NCI-H2081 (cell line): ENCODE measurements at places on chromosomes 2 and 18.

GRCh38 chr2:240460253-240460711 is 24.8 kb downstream of the GPC1 start:
- no peak for DNase-seq

DNA sequence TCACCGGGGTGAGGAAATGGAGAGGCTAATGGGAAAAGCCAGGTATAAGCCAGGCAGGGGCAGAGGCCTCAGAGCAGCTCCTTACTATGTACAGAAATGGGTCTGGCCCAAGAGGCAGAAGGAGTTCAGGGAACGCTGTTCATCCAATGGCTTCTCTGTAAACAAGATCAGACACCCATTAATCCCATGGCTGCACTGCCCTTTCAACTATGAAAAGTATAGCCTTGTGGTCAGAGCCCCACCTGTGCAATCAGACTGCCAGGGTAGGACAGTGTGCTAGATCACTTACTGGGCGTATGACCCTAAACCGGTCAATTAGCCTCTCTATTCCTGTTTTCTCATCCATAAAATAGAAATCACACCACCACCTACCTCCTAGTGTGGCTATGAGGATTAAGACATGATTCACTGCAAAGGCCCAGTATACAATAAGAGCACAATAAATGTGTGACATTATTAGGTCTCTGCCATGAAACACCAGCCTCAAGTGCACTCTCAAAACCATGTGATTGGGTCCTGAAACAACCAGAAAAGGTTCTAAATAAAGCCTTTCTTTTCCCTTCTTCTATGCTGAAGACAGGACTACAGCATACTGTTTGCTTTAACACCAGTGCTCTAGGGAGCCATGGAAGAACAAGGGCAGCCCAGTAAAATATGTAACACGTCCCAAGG is 4.4 kb downstream of the ANKRD44 start:
- no peak for DNase-seq

GRCh38 chr18:332007-332406 is 64.2 kb upstream of the THOC1 start:
- no peak for DNase-seq

DNA sequence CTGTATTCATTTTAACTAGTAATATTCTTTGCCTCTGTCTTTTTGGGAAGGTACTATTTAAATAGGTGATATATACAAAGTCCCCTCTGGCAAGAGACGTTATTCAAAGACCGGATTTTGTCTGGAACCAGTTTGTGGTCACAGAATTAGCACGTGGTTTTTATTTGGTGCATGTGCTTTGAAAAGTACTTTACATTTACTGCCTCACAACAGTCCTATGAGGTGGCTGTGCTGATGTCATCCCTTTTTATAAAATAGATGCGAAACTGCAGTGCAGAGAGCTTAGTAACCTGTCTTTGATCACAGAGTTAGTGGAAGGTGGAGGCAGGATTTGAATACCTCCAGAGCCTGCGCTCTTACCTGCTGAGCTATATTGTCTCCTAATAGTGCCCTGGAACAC is 4.0 kb downstream of the LPIN1 start:
- no peak for DNase-seq

DNA sequence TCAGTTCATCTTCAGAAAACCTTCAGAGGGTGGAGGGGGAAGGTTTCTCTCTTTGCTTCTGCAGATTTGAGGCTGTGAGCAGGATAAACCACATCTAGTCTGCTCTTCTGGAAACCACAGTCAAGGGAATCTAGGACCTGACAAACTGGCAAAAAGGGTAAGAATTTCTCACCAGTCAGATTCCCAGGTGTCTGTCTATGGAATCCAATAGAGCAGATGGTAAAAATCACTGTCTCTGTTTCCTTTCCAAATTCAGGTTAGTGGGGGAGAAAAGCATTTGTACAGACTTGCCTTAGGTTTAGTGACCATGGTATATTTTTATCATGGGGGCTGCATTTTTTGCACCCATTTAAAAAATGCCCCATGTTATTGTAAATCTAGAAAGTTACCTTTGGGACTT is 62.2 kb upstream of the POLE4 start:
- no peak for DNase-seq

DNA sequence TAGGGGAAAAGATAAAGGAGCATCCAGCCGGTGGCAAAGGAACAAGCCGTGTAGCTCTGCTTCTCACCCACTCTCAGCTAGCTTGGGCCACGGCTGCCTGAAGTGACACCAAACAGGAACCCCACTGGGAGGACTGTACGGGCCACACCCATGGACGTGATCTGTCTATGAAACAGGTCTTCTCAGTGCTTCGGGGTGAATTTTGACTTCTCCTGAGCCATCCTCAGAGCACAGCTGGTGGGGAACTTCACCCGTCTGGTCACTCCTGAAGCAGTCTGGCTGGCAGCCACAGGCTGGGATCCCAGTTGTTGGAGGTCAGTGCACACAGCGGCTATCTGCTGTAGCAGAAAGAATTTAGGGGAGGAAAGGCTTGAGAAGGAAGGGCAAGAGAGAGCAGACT is 223.8 kb downstream of the FAM210A start:
- DNase-seq = no peak

DNA sequence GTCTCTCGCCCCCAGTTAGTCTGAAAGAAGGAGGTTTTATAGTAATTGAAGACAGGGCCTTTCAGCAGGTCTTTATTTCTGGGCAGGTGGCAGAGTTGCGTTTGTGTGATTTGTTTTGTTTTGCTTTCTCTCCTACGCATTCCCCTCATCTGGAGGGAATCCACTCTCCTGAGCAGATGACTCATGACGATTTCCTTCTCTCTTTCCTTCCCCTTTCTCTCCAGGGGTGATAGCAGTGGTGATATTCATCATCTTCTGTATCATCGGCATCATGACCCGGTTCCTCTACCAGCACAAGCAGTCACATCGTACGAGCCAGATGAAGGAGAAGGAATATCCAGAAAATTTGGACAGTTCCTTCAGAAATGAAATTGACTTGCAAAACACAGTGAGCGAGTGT is 888.8 kb downstream of the CNTNAP5 start:
- no peak for DNase-seq

DNA sequence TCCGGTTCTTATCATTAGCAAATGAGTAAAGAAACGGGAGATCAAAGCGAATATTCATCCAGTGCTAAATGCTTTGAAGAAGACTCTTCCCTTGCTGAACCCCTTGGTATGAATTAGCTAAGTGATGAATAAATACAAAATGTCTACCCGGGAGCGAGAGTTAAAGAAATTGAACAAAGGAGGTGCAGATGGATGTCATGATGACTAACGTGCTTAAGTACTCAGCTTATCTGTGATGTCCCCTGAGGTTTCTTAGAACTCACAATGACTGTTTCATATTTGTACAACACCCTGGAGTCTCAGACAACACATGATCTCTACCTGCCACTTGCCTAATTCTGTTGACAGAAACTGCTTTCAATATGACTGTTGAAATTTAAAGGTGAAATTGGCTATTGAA is 148.5 kb downstream of the TMEM200C start:
- DNase-seq = peak; percentile 48

- DNase-seq = no peak
Observed at GRCh38 chr2:60148716-60149115, 404.7 kb downstream of the BCL11A start.

DNA sequence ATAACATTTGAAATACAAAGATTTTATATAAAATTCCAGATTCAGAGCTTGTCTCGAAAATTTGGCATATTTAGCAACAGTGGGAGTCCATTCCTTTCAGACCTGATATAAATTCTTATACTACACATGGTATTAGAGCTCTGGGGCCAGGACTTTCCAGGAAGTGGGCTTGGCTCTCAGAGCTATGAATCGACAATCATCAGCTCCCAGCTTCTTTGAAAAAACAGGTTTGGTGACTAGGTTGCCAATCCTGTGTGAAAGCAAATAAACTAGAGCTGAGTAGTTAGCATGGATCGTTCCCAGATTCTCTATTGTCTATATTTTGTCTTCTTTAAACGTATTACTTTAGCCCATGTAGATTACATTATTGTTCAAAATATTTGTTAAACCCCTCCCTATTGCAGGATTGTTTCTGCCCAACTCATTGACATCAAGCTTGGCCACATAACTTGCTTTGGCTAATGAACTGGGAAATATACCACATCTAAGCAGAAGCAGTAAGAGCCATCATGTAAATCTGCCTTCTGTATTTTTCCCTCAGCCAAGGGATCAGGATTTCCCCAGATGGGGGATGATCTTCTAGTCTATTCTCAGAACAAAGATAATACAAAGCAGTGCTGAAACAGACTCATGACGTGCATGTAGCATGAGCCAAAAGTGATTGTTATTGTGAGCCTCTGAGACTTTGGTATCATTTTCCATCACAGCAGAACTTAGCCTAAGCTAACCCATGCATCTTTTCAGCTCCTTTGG is 105.4 kb downstream of the KCNH7 start:
- peak; percentile 92 for DNase-seq

DNA sequence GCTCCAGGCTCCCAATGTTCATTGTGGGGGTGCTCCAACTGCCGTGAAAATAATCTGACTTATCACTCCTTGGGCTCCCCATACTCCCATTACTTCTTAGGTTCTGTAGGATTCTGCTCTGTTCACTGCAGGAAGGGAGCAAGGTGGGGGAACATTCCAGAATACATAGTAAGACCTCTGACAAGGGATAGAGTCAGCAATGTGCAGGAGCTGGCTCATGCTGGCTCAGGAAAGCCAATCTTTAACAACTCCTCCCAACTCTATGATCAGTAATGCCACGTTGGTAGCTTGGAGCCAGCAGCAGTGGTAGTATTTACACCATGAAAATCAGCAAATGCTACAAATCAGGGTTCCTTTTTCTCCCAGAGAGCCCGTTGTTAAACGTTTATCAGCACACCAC is 44.4 kb downstream of the FECH start:
- no peak for DNase-seq

DNA sequence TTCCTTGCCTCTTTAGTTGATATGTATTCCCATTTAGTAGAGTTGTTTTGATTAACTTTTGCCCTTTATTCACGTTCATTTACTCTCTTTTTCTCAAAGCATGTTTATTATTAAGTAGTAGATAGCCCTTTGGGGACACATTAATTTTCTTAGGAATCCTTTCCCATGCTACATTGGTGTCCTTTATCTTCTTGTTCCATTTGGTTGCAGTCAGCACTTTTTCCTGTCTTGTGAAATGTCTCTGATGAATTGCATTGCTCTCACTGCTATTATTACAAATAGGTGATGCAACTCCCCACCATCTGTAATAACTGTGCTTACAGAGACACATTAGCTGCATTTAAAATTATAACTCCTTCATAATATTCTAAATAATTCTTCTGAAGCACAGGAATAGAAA is 428.5 kb upstream of the CNTNAP5 start:
- DNase-seq = no peak

DNA sequence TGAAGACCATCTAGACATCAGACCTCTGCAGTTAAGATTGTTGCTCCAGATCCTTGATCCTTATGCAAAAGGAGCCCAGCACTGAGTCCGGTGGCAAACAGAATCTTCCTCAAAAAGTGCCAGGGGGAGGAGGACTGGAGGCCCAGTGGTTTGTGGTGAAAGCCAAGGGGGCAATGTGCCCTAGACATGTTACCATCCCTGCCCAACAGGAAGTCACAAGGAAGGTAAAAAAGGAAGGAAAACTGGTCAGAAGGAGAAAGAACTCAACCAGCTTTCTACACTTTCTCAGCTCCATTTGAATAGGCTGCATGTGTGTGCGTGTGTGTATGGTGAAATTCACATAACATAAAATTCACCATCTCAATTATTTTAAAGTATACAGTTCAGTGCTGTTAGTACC is 25.0 kb upstream of the KDM3A start:
- no peak for DNase-seq

DNA sequence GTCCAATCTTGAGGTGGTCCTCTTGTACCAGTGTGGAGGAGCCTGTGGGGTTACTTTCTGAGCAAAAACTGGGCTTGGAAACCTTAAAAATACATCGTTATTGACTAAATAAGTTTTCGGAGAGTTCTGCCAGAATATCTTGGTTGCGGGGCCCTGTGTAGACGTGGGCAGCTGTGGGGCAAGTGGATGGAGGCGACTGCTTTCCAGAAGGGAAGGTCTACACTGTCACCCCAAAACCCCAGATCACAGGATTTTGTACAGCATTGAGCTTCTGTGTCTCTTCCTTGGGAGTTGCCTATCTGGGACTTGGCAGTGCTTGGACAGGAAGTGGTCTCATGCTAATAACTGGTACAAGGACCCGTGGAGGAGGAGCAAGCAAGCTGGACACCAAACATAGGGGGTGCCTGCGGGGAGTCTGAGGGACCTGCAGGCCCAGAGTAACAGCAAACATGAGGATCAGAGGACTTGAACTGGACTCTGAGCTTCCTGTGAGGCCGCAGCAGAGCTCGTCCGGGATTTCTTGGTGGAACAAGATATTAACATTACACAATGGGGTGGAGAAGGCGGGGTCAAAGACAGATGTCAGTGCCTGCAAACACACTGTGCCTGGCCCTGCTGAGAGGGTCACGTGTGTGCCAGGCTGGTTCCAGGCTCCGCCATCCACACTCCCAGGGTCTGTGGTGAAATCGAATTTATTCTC is 48.0 kb upstream of the CTLA4 start:
- DNase-seq = no peak

- DNase-seq = peak; percentile 66
Observed at GRCh38 chr2:12352889-12353288, 363.8 kb upstream of the TRIB2 start.

GRCh38 chr2:145551686-145552085 is 1031.8 kb upstream of the ZEB2 start:
- peak; percentile 90 for DNase-seq

DNA sequence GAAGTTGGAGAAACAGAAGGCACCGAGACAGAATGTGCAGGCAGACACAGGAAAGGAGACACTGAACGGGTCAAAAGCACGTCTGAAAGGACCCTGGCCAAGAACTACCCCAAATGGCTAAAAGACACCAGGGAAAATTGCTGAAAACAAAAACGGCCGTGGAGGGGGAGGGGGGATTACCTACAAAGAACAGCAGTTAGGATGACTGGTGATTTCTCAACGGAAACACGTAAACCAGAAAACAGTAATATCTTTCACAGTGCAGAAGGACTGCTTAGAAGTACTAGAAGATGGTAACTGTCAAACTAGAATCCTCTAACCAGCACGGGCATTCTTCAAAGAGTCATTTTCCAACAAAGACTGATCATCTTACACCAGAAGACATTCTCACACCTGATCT is 142.6 kb downstream of the HDAC4 start:
- DNase-seq = no peak

DNA sequence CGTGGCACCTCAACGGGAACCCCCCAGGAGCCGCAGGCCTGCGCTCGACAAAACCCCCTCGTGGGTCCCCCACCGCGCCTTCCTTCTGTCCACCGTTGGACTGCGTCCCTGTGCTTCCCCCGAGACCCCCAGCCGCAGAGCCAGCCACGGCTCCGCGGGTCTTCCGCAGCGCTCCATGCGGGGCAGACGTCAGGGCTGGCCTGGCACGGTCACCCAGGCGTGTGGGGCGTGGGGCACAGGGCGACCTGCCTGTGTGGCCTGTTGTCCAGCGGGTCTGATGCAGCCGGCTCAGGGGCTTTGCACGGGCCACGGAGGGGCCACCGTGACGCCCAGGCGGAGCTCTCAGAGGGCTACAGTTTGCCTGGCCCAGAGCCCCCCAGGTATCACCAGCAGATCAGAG is 11.0 kb downstream of the NFATC1 start:
- no peak for DNase-seq

GRCh38 chr2:166297951-166298350 is 77.8 kb downstream of the SCN9A start:
- DNase-seq = no peak

GRCh38 chr18:3675994-3676393 is 226.0 kb downstream of the TGIF1 start:
- no peak for DNase-seq

- DNase-seq = no peak
Observed at GRCh38 chr2:188607501-188607900, 315.8 kb downstream of the GULP1 start.

GRCh38 chr2:120885749-120886148 is 150.1 kb downstream of the GLI2 start:
- no peak for DNase-seq
